ENCODE measurements at places on chromosomes 11 and 22. TPM values are rescaled to one million over a fixed set of nuclear protein-coding genes. Genes with fewer than 3 reads are reported as not detected.

- DNase-seq: no peak
Measured at GRCh38 chr11:63448646-63449045, 42.3 kb downstream of the PLAAT5 start.

GRCh38 chr11:13434247-13435205 lies 28.5 kb downstream of the BTBD10 start:
- peak; percentile 26 for DNase-seq

DNA sequence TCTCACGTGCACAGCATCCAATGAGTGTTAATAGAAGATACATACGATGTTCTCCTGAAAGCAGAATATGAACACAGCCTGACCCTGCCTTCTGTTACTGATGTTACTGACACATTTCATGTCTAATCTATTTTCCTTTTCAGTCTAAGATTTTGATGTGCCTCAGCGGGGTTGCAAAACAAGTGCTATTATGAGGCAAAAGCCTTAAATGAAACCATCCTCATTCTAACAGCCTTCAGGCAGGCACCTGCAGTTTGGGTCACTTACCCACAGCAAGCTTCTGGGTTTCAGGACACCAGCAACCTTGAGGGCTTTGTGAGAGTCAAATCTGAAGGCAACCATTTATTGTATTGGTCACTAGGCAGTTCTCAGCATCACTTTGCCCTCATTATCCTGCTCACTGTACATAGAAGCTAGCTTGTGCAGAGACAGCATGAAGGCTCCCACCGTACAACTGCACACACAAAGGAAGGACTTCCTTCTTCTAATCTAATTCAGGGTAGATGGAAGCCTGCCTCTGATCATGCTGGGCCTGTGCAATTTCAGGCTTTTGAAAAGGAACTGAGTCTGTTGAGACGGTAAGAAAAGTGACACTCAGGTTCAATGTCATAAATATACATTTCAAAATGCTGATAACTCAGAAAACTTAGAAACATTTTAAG lies 183.2 kb upstream of the PITPNB start:
- no peak for DNase-seq

GRCh38 chr11:86672007-86672621 lies at the start of gene ME3:
Gene ME3 (minus strand): TSS chr11:86672616.
- DNase-seq: peak; percentile 77

TBX10 gene
- not detected for total RNA-seq

MS4A14 gene
- total RNA-seq: not detected
